ENCODE measurements at places on chromosomes 4 and X.

- peak; percentile 88 for DNase-seq
- peaks cover 18% of the 10 kb centered on the region for H3K4me1 ChIP-seq
- H3K36me3 ChIP-seq, result no peaks in the 10 kb centered on the region
- no peaks in the 10 kb centered on the region for H3K27me3 ChIP-seq
Measured at GRCh38 chrX:48090123-48090522, 18.7 kb upstream of the ZNF630 start.

DNA sequence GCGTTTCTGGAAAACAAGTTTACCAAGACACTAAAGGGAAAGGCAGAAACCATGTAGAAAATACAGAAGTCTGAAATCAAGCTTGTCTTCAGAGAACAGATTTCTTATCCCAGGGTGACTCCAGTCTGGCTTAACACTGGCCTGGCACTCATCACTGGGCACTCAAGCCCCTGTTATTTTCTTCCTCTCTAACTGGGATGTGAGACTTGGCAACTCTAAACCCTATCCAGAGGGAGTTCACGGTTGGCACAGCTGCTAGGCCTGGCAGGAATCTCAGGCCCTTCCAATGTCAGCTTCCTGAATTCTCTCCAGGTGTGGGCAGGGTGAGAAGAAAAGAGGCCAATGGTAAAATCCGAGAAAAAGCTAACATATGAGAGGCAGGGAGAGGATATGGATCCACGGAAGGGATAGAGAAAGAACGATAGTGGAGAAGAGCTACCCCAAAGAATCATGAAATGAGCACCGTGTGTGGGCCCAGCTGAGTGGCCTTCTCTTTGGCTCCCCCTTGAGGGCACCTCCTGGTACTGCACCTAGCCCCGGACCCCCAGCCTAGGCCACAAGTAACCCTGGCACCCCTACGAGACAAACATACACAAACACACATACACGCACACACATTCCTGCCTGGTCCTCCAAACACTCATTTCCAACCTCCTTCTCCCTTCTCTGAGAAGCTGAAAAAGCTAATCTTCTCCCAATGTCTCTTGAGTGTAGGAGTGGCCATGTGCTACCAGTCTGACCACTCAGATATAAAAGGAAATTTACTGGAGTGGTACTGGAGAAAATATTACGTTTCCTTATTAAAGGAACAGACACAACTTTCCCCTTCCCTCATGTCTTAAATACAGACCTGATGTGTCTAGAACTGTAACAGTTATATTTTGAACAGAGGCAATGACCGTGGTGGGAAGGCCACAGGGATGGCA lies 16.6 kb upstream of the PTCHD1 start:
- H3K36me3 ChIP-seq, result no peaks in the 10 kb centered on the region
- no peaks in the 10 kb centered on the region for H3K27me3 ChIP-seq
- H3K27ac ChIP-seq, result no peak overlapping the region
- no peak overlapping the region for H3K4me3 ChIP-seq

DNA sequence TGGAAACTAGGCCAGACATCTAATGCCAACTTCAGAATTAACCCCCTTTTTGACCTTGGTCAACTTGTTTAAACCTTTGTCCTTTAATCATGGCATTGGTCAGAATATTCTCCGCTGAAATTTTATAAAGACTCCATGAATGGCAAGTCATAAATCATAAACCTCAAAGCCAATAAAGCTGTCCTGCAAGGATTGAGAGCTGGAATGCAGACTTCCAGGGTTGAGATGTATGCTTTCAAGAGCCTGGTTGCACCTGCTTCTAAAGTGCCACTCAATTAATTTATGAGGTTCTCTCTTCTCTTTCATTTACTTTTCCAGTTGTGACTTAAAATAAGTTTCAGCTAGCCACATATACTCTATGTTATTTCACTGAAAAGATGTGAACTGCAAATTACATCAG lies 136.2 kb upstream of the HCCS start:
- no peaks in the 10 kb centered on the region for H3K36me3 ChIP-seq
- H3K4me3 ChIP-seq, result no peak overlapping the region
- no peaks in the 10 kb centered on the region for H3K4me1 ChIP-seq

GRCh38 chr4:24794916-24795665 lies at the start of gene SOD3:
Gene SOD3 (plus strand): TSS chr4:24795573. CDS start chr4:24799522, 3,949 bp downstream.
- peaks cover 24% of the 10 kb centered on the region for H3K4me1 ChIP-seq
- no peaks in the 10 kb centered on the region for H3K36me3 ChIP-seq
- peak within 1 kb of the TSS; percentile 63 for H3K4me3 ChIP-seq
- DNase-seq, result peak; percentile 86
- peak within 1 kb of the TSS; percentile 63 for H3K27ac ChIP-seq

- peaks cover 24% of the 10 kb centered on the region for H3K4me1 ChIP-seq
- H3K36me3 ChIP-seq, result no peaks in the 10 kb centered on the region
- no peaks in the 10 kb centered on the region for H3K27me3 ChIP-seq
- peak; percentile 57 for DNase-seq
- H3K4me3 ChIP-seq, result no peak overlapping the region
Measured at GRCh38 chrX:110241816-110242215, 76.1 kb downstream of the AMMECR1 start.

DNA sequence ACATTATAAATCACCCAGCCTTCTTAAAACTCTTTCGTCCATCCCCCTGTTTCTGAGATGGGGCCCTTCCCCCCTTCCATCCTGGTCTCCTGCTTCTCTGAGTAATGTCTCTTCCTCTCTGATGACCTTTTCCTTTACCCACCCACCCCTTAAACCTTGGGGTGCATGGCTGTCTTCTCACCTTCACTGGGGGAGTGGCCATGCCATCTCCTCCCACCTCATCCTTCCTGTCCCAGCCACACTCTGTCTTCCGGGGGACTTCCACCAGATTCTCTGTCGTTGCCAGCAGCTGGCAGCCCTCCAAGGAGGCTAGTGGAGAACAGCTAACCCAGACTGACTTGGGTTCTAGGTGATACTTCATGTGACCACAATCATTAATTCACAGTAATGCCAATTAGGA lies 83.2 kb upstream of the SCML1 start:
- no peak overlapping the region for H3K4me3 ChIP-seq
- no peaks in the 10 kb centered on the region for H3K36me3 ChIP-seq
- no peak overlapping the region for H3K27ac ChIP-seq
- H3K4me1 ChIP-seq, result no peaks in the 10 kb centered on the region

DNA sequence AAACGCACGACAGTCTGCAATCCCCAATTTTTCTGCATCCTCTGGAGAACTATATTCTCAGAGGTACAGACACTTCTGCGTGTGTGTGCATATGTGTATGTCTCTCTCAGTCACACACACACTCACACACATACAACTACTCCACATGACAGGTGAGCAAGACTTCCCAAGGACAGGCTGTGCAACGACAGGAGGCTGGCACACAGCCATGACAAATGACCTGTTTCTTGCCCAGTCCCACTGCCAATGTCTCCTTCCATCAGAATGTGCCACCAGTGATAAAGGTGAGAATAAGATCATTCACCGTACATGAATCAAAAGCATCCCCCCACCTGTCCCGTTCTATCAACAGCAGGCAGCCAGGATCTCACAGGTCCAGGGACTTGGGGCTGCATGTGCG lies 52.4 kb downstream of the PPP2R2C start:
- no peaks in the 10 kb centered on the region for H3K36me3 ChIP-seq
- H3K4me3 ChIP-seq, result no peak overlapping the region
- no peaks in the 10 kb centered on the region for H3K27me3 ChIP-seq

GRCh38 chr4:139540632-139541031 lies 15.4 kb downstream of the SETD7 start:
- H3K27me3 ChIP-seq, result no peaks in the 10 kb centered on the region
- peaks cover 12% of the 10 kb centered on the region for H3K36me3 ChIP-seq
- H3K27ac ChIP-seq, result no peak overlapping the region
- DNase-seq, result no peak
- no peak overlapping the region for H3K4me3 ChIP-seq
- no peaks in the 10 kb centered on the region for H3K4me1 ChIP-seq

DNA sequence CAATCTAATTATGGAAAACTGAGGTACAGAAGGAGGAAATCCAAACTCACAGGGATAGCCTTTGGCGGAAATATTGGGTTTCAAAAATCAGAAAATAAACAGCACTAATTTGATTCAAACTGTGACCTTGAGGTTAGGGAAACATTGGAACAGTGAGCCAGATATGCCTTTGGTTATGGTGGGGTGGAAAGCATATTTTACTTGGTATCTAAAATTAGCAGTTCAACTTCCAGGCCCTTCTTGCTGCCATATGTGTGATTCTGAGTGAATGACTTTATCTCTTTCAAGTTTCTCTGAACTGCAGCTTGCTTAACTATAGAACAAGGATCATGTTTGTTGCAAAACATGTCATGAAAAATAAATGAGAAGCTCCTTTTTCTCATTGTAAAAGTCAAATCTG lies 240.9 kb upstream of the VEGFC start:
- no peak overlapping the region for H3K27ac ChIP-seq
- DNase-seq, result no peak
- no peaks in the 10 kb centered on the region for H3K36me3 ChIP-seq
- no peaks in the 10 kb centered on the region for H3K4me1 ChIP-seq
- no peak overlapping the region for H3K4me3 ChIP-seq
- no peaks in the 10 kb centered on the region for H3K27me3 ChIP-seq

DNA sequence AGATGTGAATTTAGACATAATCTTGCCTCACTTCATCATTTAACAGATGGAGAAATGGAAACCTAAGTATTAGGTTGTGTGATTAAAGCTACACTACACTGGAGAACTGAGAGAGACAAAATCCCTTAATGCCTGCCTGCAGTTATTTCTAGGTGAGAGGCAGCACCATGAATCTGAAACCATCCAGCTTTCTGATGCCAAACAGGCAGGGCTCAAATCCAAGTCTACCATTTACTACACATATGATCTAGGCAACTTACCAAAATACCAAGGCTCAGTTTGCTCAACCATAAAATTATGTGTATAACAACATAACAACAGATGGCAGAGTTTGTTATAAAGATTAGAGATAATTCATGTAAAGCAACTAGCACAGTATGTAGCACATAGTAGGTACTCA lies 38.7 kb downstream of the GABRA4 start:
- no peak for DNase-seq
- no peaks in the 10 kb centered on the region for H3K36me3 ChIP-seq
- 0 out of 2 replicates have a peak, but pooled peaks cover 4% of the 10 kb centered on the region for H3K27me3 ChIP-seq
- H3K4me3 ChIP-seq, result no peak overlapping the region
- H3K27ac ChIP-seq, result no peak overlapping the region

- no peaks in the 10 kb centered on the region for H3K27me3 ChIP-seq
- H3K4me3 ChIP-seq, result no peak overlapping the region
Measured at GRCh38 chrX:93637591-93637990, 35.8 kb downstream of the NAP1L3 start.

GRCh38 chr4:18180892-18181291 lies 159.3 kb upstream of the LCORL start:
- no peak for DNase-seq
- no peaks in the 10 kb centered on the region for H3K27me3 ChIP-seq
- H3K27ac ChIP-seq, result no peak overlapping the region
- H3K4me3 ChIP-seq, result no peak overlapping the region

DNA sequence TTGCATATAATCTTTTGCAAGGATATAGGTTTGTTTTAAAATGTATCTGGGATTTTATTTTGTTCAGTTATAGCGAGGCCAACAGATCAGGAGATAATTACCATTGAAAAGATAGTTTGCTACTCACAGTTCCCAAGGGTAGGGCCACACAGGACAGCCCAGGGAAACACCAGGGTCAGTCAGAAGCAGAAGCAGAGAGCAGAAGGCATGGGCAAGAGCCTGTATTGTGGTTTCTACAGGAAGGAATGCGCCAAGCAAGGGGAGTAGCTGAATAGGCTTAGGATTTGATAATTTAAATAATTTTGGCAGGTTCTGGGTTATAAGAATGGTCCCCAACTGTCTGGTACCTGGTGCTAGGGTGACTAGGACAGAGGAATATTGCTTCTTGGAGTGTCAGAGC lies 61.6 kb downstream of the SYNPO2 start:
- no peaks in the 10 kb centered on the region for H3K36me3 ChIP-seq
- no peaks in the 10 kb centered on the region for H3K27me3 ChIP-seq
- H3K4me1 ChIP-seq, result peaks cover 7% of the 10 kb centered on the region
- H3K4me3 ChIP-seq, result no peak overlapping the region

DNA sequence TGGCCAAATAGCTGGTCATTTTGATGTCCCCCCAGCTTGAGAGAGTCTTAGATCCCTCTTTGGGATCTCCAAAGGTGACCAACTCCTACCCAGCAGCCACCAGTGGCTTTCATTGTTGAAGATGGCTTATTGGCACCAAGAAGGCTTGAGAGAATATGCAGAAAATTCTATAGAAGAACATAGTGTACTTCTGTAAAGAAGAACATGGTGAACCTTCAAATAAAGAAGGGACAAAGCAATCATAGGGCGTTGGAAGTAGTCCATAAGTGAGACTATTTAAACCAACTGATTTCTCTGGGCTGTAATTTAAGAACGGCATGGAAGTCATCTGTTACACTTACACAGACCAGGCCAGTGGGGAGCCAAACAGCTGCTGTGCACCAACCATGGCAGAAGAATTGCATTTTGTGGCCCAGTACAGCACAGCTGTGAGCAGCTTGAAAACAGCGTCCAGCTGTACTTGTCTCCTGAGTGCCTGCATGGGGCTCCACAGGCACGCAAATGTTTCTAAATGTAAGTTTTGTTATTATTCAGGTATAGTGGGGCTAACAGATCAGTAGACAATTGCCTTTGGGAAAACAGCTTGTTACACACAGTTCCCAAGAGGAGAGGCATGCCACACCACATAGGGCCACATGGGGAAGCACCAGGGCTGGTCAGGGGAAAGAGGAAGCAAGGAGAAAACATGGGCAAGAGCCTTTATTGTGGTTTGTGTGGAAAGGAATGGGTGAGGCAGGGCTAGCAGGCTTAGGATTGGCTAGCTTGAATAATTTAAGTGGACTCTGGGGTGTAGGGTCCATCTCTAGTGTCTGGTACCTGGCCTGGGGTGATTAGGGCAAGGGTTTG lies 125.0 kb downstream of the ARHGAP6 start:
- no peaks in the 10 kb centered on the region for H3K27me3 ChIP-seq
- no peak for DNase-seq
- no peaks in the 10 kb centered on the region for H3K36me3 ChIP-seq
- H3K27ac ChIP-seq, result no peak overlapping the region

DNA sequence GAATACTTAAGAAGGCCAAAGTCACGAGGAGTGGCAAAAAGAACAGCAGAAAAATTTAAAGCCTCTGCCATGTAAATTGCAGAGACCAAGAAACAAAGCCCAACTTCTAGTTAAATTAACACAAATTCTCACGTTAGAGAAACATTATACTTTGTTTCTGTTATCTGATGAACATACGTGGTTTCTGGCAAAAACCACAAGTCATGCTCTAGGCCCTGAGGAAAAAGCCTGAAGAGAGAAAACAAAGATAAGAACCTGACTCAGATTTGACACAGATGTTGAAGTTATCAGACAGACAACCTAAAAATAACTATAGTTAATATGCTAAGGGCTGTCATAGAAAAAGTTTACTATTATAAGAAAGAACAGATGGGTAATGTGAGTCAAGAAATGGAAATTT lies 149.1 kb upstream of the PCDH10 start:
- no peaks in the 10 kb centered on the region for H3K36me3 ChIP-seq
- no peak for DNase-seq
- no peaks in the 10 kb centered on the region for H3K27me3 ChIP-seq
- H3K4me3 ChIP-seq, result no peak overlapping the region
- H3K27ac ChIP-seq, result no peak overlapping the region
- no peaks in the 10 kb centered on the region for H3K4me1 ChIP-seq

- no peak overlapping the region for H3K27ac ChIP-seq
- no peaks in the 10 kb centered on the region for H3K4me1 ChIP-seq
- no peak overlapping the region for H3K4me3 ChIP-seq
- H3K27me3 ChIP-seq, result no peaks in the 10 kb centered on the region
Measured at GRCh38 chr4:134499074-134499473, 297.5 kb upstream of the PABPC4L start.

GRCh38 chrX:88883200-88883599 lies 136.2 kb downstream of the CPXCR1 start:
- H3K36me3 ChIP-seq, result no peaks in the 10 kb centered on the region
- DNase-seq, result peak; percentile 34
- no peaks in the 10 kb centered on the region for H3K4me1 ChIP-seq
- no peak overlapping the region for H3K4me3 ChIP-seq
- no peaks in the 10 kb centered on the region for H3K27me3 ChIP-seq

GRCh38 chrX:74421036-74421739 lies at the start of gene SLC16A2:
Gene SLC16A2 (plus strand): TSS chrX:74421493. CDS start chrX:74421638, 145 bp downstream.
- H3K27me3 ChIP-seq, result no peaks in the 10 kb centered on the region
- peak within 1 kb of the TSS; percentile 79 for H3K4me3 ChIP-seq
- peaks cover 17% of the 10 kb centered on the region for H3K4me1 ChIP-seq
- peak; percentile 72 for DNase-seq
- H3K36me3 ChIP-seq, result no peaks in the 10 kb centered on the region
